SHP77 treated with DMSO at 0.1 percent for 48 hours (cell line): ENCODE measurements at places on chromosomes 1 and 21.

DNA sequence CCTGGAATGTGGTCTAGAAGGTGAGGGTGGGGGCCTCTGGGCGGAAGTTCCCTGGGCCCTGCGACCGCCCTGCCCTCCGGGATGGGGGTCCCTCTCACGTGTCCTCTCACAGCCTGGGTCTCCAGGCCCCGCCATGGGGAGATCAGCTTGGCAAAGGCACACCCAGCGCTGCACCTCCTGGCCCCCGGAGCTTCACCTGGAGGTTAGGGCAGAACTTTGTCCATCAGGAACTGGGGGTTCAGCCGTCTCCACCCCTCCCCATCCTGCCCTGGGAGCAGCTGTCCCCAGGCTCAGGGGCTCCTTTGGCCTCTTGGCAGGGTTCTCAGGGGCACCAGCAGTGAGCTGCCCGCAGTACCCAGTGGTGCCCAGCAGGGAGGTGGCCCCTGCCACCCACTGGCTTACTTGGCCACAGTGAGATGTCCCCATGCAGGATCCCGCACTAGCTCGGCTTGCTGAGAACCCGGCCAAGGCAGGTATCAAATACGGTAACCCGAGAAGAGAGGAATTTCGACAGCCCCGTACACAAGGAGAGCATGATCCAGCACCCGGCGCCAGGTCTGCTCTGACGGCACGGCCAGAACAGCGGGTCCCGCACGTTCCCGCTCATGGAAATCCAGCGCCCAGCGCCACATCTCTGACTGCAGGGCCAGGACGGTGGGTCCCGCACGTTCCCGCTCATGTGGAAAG is 36.7 kb downstream of the RRP1 start:
- DNase-seq: no peak

DNA sequence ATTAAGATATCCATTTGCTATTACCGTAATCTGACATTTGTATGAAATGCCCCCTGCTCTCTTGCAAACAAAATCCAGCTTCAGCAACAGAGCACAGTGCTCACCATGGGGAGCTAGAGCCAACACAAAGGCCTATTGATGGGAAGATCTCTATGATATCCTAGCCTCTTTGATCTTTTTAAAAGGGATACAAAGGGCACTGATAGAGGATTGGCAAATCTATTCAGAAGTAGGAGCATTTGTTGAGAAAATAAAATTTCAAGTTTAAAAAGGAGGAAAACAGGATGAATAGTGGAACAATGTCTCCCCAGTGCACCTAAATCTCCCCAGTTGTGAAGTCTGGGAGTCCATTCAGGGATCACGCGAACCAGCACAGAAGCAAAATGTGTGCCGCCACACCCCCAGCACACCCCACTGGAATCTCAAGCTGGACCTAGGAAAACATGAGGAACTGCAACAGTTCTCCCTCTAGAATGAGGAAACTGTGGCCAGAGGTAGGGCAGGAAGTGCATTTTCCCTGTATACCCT is 32.2 kb downstream of the MRAP start:
- no peak for DNase-seq

DNA sequence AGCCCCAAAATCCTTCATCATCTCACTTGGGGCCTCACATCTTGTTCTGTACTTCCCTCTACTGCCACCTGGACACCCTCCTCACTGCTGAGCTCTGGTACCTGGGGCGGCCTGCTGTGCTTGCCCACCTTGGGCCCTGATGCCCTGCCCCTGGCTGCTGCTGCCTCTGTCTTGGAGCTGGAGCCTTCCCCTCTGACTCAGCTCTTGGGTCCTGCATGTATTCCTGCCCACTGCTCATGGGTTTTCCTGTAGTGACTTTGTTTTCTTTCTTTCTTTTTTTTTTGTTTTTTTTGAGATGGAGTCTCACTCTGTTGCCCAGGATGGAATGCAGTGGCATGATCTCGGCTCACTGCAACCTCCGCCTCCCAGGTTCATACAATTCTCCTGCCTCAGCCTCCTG is 37.5 kb downstream of the TRAPPC10 start:
- no peak for DNase-seq

DNA sequence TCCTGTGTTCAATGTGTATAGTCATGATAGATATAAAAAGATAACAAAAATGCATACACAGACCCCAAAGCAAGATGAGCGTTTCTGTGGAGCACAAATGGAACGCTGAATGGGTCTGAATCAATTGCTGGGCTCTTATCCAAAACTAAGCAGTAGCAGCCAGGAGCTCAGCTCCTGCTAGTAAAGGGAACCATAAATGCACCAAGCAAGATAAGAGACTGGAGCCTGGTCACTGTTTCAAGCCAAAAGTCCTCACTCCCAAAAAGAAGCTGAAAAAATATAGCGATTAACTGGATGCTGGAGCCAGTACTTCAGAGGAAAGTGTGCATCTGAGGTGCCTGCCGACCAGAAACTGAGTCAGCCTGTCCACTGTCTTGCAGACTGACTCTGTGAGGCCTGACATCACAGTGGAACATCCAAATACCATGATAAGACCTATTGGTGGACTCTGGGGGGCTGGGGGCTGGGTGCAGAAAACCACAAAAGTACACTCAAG is 68.9 kb downstream of the LRRC8C start:
- DNase-seq: no peak

DNA sequence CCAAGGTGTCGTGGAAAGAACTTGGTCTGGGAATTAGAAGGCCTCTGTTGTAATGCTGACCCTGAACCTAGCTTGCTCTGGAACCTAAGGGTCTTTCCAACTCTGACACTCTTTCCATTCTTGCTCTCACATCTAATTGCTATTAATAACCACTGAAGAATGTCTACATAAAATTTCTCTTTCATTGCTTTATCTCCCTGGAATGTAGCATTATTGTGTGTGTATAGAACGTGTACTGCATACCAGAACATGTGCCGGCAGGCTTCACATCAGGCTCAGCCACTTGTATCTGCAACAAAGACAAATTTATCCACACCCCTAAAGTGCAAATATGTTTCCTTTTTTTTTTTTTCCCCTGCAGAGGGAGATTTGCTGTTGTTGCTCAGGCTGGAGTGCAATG is 13.9 kb upstream of the LAX1 start:
- DNase-seq: no peak

- DNase-seq: no peak
Measured at GRCh38 chr1:204863024-204863423, 7.6 kb upstream of the NFASC start.

DNA sequence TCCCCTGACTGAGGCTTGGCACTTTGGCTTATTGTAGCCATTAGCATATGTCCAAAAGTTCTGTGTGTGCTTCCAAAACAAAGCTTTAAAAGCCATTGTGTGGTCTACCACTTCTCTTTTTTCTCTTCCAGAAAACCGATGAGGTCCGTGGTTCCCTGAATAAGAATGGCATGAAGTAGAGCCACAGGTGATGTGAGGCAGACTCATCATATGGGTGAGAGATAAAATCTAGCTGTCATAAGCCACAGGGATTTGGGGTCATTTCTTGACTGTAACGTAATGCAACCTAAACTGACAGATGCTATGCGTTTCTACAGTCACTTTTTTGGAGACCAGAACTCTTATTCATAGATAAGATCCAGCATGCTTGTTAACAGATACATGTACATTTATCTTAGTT is 7.0 kb upstream of the GREM2 start:
- DNase-seq: no peak

DNA sequence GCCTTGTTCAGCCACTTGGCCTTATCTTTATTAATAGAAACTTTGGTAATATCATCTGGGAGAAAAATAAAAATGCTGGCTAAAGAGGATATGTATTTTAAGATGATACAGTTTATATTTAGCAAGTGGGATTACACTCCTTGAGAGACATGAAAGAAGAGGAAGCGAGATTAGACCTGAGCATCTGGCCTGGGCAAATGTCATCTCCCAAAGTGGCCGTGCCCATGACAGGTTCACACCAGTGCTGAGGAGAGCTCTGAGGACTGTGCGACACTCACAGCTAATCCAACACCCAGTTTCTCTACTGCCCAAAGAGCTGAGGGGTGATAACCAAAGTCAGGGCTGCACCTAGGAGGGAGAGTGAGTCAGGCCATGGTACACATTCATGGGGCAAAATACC is 121.7 kb upstream of the DUSP10 start:
- no peak for DNase-seq

DNA sequence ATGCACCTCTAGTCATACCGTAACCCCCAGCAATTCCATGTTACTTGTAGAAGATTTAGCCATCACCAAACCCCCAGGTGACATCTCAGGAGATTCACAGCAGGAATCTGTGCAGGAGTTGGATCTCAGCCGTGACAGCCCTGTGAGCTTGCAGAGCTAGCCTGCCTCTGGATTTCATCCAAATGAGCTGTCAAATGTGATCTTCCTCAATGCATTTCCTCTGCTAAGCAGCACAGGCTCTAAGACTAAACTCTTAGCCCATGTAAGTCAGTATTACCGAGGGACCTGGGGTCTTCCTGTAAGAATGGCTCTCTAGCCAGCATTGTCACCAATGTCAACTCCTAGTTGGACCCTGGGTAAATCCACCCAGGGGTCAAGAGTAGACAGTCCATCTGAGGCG is 41.7 kb downstream of the UMODL1 start:
- DNase-seq: no peak

- DNase-seq: no peak
Measured at GRCh38 chr1:204225841-204226735, 12.3 kb upstream of the GOLT1A start.

GRCh38 chr21:35077975-35078374 is 28.9 kb upstream of the RUNX1 start:
- DNase-seq: no peak

DNA sequence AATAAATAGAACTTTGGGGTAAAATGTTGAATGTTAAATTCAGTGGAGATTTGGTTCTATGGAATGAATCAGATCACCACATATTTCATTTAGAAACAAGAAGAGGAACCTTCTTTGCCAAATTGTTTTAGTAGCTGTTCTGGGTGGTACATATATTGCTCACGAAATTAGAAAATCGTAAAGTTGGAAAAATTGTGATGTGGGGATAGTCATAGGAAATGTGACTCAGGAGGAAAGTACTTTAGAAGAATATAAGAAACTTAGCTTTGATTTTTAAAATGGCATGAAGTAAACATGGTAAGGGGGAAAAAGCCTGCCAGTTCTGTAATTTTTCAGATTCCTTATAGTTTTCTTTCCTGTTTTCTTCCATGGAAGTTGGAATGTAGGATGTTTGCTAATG is 27.4 kb downstream of the RRP15 start:
- DNase-seq: no peak

DNA sequence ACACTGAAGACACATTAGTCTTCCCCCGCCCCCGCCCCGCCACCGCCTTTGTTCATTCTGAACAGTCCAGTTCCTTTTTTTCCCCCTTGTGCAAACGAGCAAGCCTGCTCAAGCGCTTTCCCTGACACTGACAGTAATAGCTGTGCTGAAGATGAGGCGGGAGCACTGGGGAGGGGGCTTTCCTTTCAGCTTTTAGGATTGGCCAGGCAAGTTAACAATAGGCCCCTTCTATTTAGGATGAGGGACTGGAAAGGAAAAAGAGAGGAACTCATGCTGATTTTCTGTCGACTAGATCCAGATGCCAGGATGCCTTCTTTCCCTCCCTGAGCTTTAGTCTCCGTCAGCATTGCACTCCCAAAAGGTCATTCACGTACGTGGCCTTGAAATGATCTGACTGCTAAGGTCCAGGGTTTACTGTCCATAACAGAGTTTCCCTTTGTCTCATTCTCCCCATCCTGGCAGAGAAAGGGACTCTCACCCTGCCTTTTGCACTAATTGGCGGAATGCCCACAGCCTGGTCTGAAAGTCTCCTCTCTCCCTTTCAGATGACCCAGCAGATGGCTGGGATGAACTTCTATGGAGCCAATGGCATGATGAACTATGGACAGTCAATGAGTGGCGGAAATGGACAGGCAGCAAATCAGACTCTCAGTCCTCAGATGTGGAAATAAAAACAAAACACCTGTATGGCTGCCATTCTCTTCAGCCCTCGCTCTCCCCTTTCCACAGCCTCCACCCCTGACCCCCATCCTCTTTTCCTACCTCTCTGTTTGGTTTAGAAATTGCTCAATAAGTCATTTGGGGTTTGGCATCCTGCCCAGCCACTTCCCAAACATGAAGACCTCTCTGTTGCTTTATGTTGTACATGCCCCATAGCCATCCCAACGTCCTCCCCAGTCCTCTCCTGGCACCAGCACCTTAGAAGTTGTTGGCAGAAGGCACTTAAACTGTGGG is 28.6 kb upstream of the ZFP69B start:
- peak; percentile 61 for DNase-seq

DNA sequence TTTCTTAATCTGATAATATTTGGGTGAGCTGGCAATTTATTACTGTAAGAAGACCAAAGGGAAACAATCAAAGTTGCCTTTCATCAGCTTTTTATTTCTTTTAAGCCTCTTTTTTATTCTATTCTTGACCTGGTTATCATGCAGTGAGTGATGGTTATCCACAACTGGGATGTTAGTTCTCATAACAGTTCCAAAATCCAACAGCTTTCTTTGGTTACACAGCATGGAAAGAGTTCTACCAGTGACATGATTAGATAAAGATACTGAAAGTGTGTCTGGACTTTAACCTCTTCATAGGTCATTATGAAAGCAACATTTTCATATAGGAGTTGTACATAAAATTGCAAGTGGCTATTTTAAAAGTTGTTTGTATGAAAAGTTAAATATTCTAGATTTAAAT is 163.0 kb downstream of the SYT2 start:
- no peak for DNase-seq
